ENCODE measurements at places on chromosomes 11 and 22. TPM values are rescaled to one million over a fixed set of nuclear protein-coding genes. Genes with fewer than 3 reads are reported as not detected.

DNA sequence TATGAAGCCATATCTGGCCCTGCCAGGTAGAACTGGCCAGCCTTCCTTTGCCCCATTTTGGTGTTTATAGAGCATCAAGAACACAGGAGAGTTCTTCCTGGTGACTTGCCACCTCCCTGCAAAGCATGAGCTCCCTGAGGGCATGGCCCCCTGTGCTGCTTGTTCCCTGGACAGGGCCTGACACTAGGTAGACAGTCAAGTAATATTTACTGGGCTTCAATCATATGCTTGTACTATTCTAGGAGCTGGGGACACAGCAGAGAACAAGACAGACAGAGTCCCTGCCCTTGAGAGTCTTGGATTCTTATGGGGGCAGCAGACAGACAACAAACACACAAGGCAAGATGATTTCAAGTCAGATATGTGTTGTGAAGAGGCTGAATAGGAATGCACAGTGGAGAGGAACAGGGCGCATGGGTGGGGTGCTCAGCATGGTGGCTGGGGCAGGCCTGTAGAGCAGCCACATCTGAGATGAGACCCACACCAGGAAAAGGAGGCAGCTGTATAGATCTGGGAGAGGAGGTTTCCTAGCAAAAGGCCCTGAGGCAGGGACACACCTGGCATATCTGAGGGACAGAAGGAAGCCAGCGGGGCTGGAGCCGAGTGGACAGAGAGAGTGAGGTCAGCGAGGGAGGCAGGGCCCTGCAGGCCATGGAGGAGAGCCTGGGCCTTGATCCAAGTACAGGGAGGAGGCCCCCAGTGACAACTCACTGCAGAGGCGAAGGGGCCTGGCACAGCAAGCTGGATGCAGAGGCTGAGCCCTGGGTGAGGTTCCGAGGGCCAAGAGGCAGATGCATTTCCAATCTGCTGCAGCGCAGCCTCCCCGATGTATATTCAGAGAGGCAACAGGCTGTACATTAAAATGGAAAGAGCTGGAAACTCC is 10.2 kb upstream of the CBX6 start:
- no peak for DNase-seq

GAB2 gene
- 15.0 TPM for total RNA-seq

DNA sequence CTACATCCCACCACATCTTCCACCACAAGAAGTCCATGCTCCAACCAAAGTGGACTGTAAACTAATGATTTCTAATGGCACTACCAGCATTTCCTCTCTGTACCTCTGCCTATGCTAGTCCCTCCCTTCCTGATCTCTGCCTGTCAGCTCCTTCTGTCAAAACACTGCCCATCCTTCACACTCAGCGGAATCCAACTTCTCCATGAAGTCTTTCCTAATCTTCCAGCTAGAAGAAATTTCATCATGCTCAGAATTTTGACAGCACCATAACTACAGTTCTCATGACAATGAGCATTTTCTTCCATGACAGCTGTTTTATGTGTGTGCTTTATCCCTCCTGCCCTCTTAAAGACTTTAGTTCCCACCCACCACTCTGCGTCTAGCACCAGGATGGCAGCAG is 111.4 kb downstream of the SERGEF start:
- no peak for DNase-seq

APOL5 gene
- total RNA-seq = not detected

GRCh38 chr11:115313224-115313838 is 190.9 kb downstream of the CADM1 start:
- DNase-seq = no peak

GRCh38 chr11:69642913-69643632 is 2.1 kb downstream of the CCND1 start:
- no peak for DNase-seq

DNA sequence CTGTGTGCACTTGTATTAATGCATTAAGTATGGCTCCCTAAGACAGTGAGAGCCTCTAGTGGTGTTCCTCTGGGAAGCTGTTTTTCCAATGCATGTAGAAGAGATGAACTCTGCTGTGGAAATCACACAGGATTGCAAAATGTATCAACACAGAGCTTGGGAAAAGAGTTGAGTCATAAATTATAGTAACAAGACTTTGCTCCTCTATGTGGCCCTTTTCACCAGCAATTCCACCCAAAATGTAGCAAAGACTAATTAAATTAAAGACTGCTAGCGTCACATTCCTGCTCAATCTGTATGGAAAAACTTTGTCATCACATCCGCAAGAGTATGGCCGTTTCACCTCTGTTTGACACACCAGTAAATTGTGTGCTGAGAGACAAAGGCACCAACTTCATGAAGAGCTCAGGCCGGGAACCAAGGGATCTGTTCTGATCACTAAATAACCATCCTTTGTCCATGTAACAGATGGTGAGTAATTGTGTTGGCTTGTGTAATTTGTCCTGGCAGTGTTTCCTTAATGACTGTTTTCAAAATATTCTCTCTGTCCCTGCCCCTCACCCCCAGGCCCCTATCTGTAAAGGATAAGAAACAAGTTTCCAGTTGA is 209.2 kb upstream of the SORL1-AS1 start:
- DNase-seq = no peak

- no peak for DNase-seq
These were observed 23.7 kb downstream of the RRP8 start for GRCh38 chr11:6579681-6580080.

DNA sequence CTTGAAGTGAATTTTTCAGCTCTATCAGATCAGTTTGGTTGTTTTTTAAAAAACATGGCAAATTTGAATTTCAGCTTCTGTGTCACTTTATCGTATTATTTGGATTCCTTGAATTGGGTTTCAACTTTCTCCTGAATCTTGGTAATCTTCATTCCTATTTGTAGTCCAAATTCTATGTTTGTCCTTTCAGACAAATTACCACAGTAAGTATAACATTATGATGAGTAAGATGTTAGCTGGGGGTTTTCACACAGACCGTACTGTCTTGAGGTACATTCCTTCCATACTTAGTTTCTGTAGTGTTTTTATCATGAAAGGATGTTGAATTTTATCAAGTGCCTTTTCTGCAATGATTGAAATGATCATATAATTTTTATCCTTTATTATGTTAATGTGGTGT is 28.0 kb downstream of the OR5B17 start:
- DNase-seq = no peak

PHETA2 gene
- 11.2 TPM for total RNA-seq

OR5B2 gene
- total RNA-seq = not detected

CLTCL1 gene
- 5.3 TPM for total RNA-seq

DNA sequence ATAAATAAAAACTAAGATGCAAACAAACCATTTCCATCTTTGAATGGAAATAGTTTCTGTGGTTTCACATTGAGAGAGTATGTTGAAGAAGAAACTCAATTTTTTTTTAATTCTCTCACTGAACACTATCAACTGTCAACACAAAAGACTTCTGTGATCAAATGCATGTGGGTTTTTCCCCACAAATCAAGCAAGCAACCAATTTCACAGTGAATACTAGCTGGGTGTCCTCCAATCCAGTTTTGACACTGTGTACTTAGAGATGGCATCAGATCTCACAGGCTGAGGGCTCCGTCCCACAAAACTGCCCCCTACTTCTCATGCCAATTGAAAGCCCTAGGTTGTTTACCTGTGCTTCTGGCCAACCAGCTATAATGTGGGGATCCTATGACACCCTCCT is 34.5 kb downstream of the CTSC start:
- no peak for DNase-seq

DNA sequence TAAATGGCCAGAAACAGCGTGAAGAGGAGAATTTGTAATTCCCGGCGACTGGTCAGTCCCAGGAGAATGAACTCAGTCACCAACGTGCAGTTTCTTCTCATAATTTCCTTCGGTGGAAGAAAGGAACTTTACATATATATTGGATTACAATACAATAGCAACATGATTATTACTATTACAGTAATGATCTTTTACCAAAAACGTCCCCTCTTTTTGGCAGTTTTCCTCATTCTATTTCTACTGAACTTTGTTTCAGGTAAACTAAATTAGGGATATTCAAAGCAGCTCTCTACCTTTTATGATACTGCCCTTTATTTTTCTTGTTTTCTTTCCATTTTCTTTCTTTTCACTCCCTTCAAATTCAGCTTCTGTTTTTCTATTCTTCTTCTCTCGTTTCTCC is at the start of gene OR5M8:
Gene OR5M8 (minus strand): TSS at position 101 of the 400 bp plus-strand sequence. CDS start 0 bp downstream, at position 101.
- no peak for DNase-seq

DGCR6 gene
- total RNA-seq = 1.1 TPM

GRCh38 chr11:61160487-61161189 is 588 bp downstream of the VPS37C start:
- no peak for DNase-seq

- DNase-seq = no peak
These were observed 6.5 kb downstream of the CDC42BPG start for GRCh38 chr11:64837887-64838351.

DNA sequence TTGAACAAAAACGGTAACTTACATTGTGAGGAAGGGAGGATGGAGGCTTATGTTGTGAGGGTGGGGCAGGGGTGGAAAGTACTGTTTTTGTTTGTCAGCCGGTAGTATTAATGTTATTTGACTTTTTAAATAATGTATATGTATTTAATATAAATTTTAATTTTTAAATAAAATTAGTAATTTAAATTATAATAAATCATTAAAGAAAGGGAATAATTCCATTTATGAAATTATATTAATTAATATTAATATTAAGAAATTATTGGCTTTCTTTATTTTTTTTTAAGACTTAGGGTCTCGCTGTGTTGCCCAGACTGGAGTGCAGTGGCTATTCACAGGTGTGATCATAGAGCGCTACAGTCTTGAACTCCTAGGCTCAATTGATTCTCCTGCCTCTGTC is 24.0 kb upstream of the TNRC6B start:
- DNase-seq = no peak

PHF21A gene
- 11.6 TPM for total RNA-seq

GPR83 gene
- 0.12 TPM for total RNA-seq

DNA sequence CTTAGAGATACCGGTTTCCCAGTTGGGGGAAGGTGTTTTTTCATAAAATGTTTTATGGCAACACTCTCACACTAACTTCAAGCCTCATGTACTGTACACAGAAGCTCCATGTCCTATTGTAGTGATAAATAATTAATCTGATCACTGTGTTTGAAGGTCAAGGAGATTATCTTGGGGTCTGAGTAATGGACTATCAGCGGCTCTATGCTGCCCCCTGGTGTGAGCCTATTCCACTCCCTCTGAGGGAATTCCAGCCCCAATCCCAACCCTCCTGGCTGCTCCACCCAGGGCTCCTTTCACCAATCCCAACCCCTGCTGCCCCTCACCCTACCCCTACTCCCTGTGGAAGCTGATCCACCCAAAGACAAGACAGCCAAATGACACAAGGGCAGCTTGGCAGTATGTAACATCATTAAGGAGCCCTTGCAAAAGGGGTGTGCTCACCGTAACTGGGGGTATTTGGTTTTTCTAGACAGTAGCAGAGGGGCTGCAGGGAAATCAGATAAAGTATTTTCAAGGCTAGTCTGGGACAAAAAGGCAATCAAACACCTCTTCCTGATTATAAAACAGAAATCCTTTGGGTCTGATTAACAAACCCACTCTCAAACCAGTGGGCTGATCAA is 22.3 kb downstream of the HPS4 start:
- DNase-seq = no peak

All from epithelial cell of proximal tubule (primary cell).